ENCODE measurements at places on chromosomes 2 and 18.

DNA sequence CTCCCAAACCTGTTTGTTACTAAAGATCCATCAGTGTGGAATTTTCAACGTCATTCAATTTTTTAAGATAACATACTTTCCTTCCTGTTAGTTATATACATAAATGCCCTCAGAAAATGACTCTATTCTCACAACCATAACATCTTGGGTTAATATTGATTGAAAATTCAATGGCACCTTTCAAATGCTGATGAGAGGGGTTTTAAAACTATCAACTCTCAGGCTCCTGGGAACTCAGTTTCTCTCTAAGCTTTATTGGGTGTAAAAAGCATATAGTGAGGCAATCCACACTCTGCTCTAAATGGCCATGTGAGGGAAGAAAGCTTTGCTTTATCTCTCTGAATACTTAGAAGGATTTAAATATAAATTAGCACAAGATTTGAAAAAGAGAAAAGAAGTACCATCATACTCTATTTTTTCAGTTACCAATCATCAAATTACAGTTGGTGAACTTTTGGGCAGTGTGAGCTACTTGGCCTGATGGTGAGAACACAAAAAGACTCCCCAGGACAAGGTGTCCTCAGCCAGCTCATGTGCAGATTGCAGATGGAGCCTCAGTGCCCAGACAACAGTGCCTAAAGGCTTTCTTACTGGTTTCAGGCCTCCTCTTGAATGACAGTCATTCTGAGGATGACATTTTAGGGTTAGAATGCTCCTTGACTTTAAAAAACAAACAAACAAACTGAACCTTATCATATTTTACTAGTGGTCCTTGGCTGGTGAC lies 24.6 kb upstream of the CERS6 start:
- no peak for DNase-seq

- DNase-seq: no peak
Measured at GRCh38 chr18:61127714-61128467, 205.3 kb upstream of the CDH20 start.

GRCh38 chr2:67516899-67517530 lies 119.9 kb downstream of the ETAA1 start:
- DNase-seq: peak; percentile 24

- no peak for DNase-seq
Measured at GRCh38 chr2:157488877-157489276, 45.0 kb upstream of the CYTIP start.

DNA sequence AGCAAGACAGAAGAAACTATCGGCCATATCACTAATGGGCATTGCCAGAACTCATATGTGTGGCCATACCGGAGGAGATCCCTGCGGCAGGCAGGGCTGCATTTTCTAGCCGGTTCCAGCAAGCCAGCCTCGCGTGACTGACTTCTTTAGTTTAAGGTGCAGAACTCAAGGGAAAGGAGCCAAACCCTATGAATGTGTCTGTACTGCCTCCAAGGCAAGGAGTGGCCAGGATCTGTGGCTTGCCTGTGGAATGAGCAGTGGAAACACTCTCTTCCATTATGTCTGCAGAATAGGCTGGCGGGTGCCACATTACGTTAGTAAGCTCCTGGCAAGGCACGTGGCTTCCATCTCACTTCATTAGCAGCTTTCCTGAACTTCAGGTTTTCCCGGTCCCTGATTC lies 137.6 kb downstream of the ATL2 start:
- DNase-seq: no peak

- DNase-seq: no peak
Measured at GRCh38 chr18:37641573-37641972, 76.0 kb upstream of the CELF4 start.

DNA sequence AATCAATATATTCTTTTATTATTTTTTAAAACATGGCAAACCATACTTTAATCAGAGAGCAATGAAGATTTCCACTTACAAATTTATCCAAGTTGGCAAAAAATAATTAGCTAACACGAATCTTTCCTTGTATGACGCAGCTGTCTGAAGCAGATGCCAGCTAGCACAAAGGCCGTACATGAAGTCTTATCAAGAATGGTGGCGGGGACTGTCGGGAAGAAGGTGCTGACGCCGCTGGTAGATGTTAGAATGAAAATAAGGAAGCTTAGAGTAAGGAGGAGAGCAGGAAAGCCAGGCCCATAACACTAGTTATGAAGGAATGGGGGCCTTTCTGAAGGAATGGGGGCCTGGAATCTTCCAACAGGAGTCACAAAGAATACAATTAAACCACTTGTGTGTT lies 96.7 kb downstream of the ZNF516 start:
- DNase-seq: no peak

GRCh38 chr18:13377496-13377895 lies 158.9 kb downstream of the LDLRAD4 start:
- DNase-seq: no peak

Data from NCI-H524 (cell line).